Activated CD4-positive, alpha-beta T cell treated with anti-CD3 and anti-CD28 coated beads, Interleukin-2, amount 50 U/mL, for 1 hour (primary cell): ENCODE measurements at places on chromosomes 7 and 10.

GRCh38 chr7:1809601-1810258 is 139.7 kb downstream of the ELFN1 start:
- no peak for DNase-seq

- no peak for DNase-seq
Observed at GRCh38 chr10:12796401-12797160, 204.9 kb downstream of the CCDC3 start.

- DNase-seq = no peak
Observed at GRCh38 chr10:89312973-89313372, 11.1 kb downstream of the IFIT2 start.

- DNase-seq = no peak
Observed at GRCh38 chr10:80589726-80590373, 52.1 kb downstream of the SH2D4B start.

GRCh38 chr10:69538461-69538860 is 34.8 kb downstream of the NEUROG3 start:
- DNase-seq = no peak

DNA sequence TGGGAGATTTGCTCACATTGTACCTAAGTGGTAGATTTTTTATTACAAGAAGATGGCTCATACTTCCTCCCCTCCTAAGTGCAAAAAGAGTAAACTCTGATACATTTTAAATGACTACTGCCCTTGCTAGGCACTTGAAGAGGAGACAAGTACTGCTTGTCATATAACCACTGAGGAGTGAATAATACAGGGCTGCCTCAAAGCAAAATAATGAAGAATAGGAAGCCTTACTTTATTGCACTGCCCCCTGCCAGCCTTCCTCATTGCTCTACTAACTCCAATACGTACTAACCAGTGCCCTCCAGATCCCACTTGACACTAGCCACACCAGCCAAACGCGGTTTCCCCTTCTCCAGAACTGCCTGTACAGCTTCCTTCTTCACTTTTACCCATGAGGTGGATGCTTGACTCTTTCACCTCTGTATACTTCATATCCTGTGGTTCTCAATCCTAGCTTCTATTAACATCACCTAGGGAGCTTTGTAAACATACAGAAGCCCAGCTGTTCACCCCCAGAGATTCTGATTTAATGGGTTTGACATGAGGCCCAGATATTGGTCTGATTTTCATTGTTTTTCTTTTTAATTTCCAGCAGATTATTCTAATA is 11.7 kb upstream of the MTERF1 start:
- no peak for DNase-seq

DNA sequence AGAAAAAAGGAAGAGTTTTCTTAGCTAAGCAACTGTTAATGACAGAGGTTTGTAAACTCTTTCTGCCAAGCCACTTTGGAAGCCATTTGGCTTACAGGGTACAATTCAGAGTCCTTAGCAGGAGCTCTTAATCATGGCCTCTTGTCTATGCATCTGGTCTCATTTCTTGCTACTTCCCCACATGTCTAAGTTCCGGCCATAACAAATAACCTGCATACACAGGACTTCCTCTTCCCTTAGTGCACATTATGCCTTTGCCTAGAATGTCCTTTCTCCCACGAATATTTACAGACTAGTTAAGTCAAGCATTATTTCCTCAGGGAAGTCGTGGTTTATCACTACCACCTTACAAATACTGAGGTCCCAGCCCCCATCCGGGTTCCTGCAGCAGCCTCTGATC is 8.6 kb upstream of the UPF2 start:
- no peak for DNase-seq
